Occipital lobe (tissue), 3 donors: ENCODE measurements at places on chromosomes 2 and 18. TPM values are rescaled to one million over a fixed set of nuclear protein-coding genes. Genes with fewer than 3 reads are reported as not detected.

DES gene
- 2.3 TPM for total RNA-seq

IL36RN gene
- not detected for total RNA-seq

SERPINB10 gene
- not detected for total RNA-seq

DIPK1C gene
- total RNA-seq, result 12.3 TPM

ALKAL2 gene
- total RNA-seq, result 2.0 TPM

COL6A3 gene
- total RNA-seq, result 23.9 TPM

INPP4A gene
- total RNA-seq, result 125 TPM

FIGN gene
- 3.4 TPM for total RNA-seq

MYO5B gene
- total RNA-seq, result 30.7 TPM

LRRC30 gene
- not detected for total RNA-seq

ASPRV1 gene
- total RNA-seq, result 2.8 TPM

MOCOS gene
- 0.16 TPM for total RNA-seq

GKN2 gene
- not detected for total RNA-seq

EMILIN1 gene
- 4.5 TPM for total RNA-seq

GRCh38 chr2:235634435-235635158 lies 140.8 kb downstream of the AGAP1 start:
- no peak for DNase-seq

DNA sequence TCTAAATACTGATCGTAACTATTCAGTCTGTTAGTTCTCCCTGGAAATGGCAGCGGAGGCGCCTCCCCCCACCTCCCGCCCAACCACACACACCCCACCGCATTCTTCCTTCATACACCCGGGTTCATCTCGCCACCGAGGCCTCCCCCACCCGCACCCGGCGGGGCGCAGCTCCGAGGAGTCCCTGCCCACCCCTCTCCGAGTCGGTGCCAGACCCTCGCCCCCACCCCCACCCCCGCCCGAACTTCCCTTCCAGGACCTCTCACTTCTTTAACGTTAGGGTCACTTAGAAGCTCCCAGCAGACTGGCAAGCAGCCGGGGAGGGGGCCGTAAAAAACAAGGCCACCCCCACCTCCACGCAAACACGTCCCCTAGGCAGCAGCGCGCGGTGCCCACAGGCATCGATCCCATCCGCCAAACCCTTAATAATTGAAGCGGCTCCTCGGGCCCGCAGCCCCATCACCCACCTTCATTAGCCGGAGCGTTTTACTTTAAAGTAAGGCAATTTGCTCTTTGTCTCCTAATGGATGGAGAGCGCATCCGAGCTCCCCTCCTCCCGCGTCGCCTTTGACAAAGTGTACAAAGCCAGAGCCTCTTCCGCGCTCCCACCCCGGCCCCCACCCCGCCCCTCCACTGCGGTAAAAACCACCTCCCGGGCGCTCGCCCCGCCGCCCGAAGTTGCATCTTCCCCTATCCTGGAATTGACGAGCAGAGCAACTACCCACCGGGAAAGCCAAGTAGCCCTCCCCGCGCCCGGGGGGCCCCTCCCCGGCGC lies 624 bp downstream of the ZNF516 start:
- DNase-seq, result no peak

DNA sequence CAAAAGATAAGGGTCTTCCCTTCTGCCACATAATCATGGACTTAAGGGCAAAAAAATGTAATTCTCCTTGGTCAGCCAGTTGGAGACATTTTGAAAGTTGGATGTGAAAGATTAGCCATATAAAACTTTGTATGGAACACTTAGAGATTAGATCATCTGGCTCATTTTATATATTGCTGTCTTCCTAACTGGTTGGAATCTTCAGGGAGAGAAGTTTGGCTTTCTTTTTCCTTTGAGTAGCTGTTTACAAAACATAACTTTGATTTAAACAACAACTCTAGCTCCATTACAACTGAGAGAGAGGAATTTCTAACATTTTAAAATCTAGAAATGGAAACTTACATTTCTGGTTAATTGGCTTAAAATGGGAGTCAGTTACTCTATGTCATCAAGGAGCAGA lies 132.7 kb downstream of the RDH14 start:
- DNase-seq, result no peak

- DNase-seq, result no peak
Observed at GRCh38 chr2:176914371-176914770, 298.2 kb upstream of the HNRNPA3 start.

GRCh38 chr18:7447318-7448028 lies 119.6 kb upstream of the PTPRM start:
- no peak for DNase-seq

GRCh38 chr2:95165030-95165370 lies 609 bp upstream of the ZNF2 start:
- no peak for DNase-seq

- DNase-seq, result no peak
Observed at GRCh38 chr2:150319658-150320555, 167.6 kb downstream of the RND3 start.

- no peak for DNase-seq
Observed at GRCh38 chr2:78977661-78978145, 47.8 kb upstream of the REG3G start.

- DNase-seq, result no peak
Observed at GRCh38 chr2:234291765-234292204, 205.1 kb downstream of the ARL4C start.

DNA sequence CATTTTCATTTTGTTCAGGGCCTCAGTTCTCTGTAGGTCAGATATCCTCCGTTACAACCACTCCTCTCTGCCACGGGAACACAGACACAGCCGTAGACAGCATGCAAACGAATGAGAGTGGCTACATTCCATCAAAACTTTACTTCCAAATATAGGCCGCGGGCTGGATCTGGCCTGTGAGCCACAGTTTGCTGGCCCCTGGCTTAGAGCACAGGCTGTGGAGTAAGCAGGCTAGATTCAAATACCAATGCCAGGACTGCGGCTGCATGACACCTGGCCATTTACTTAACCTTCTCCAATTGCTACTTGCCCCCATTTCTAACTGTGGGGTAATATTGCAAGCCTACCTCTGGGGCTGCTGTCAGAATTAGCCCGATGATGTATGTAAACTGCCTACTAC lies 325.8 kb upstream of the POU3F3 start:
- DNase-seq, result no peak

GRCh38 chr2:238739668-238740067 lies 108.2 kb upstream of the TWIST2 start:
- DNase-seq, result no peak

- DNase-seq, result no peak
Observed at GRCh38 chr2:219020604-219021365, 20.5 kb downstream of the CFAP65 start.

DNA sequence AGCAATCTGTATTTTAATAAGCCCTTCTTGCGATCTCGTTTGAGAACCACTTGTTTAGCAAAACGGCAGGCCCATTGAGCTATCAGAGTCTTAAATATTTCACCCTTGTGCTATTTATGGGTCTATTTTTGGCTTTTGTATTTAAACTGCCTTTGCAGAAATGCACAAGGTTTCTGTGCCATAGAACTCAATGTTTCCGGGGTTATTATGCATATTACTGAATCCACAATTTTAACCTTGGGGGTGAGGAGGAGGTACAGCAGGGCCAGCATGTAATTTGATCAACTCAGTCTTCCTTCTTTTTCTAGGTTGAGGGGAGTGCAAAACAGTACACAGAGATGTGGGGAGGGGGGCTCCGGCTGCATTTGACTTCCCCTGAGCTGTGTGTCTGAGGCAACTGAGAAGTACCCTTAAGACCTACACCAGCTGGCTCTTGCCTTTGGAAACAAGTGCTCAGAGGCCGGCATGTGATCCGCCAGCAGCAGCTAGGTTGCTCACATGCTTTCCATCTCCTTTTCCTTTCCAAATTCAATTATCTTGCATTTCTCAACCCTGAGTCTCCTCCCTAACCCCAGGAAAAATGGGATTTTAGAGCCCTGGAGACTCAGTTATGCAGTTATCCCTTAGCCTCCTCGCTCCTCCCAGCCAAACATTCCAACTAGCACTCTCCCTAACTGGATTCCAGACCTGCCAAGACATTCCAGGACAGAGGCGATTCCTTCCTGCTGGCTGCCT lies 103.0 kb downstream of the HNRNPLL start:
- DNase-seq, result no peak

DNA sequence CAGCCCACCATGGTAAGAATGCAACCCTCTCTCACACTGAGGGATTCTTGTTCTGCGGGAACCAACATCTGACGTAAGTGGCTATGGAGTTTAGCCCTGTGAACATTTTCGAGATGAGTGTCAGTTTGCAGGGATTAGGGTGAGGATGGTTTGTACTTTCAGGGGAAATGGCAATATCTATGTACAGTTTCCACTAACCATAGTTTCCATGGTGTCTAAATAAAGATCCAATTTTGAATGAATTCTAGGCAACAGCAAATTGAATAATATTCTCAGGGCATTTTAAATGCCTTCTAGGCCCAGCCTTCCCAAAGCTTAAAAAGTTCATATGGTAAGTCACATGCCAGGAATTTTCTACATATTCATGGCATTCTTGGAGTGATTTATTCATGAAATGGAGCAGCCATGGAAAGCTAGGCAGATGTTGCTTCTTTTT lies 105.4 kb upstream of the MMADHC start:
- DNase-seq, result no peak

DNA sequence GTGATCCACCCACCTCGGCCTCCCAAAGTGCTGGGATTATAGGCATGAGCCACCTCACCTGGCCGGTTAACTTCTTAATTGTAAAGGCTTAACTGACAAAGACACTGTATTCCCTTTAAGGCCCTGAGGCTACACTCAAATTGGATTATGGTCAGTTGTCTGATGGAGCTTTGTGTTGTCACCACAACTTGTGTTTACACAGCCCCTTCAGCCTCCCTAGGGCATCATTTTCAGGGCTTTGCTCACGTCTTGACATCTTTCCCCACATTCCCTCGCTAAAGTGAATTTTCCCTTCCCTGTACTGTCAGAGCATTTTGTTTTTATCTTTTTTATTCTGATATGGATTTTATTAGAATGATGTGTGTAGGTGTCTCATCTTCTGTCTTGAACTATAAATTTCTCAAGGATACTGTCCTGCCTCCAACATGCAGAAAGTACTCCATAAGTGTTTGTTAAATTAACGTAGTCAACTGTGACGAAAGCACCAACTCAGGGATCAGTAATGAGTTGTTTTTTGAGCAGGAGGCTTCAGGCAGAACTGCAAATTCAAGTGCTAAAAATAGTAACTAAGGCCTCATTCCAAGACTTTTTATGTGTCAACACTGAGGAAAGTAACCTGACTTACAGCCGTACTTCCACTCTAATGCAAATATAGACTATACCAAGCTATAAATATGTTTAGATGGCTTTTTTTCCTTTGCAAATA lies 77.1 kb upstream of the NARS1 start:
- DNase-seq, result no peak

- no peak for DNase-seq
Observed at GRCh38 chr2:183134016-183134415, 9.8 kb downstream of the NUP35 start.

DNA sequence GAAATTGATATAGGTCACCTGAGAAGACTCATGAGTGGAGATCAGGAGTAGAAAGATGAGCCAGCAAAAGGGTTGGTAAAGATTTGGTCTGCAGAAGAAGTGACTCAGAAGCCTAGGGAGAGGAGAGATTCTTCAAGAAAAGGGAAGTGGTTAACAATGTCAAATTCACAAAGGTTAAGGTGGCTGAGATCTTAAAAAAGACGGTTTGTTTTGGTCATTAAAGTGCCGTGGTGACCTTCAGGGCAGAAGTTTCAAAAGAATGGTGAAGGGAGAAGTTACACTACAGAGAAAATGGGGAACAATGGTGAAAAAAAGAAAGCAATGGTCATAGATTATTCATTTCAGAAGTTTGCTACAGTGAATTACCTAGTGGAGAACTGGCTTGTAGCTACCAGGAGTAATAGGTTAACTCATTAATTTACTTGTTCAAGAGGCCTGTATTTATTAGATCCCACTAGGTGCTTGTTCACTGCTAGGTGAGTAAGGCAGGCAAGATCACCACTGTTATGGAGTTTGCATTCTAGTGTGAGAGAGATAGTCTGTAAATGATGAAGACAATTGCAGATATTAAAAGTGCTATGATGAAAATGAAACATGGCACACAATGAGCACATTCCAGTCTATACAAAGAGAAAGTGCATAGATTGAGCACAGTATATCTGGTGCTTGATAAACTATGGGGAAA lies 43.0 kb downstream of the FBXO48 start:
- no peak for DNase-seq

DNA sequence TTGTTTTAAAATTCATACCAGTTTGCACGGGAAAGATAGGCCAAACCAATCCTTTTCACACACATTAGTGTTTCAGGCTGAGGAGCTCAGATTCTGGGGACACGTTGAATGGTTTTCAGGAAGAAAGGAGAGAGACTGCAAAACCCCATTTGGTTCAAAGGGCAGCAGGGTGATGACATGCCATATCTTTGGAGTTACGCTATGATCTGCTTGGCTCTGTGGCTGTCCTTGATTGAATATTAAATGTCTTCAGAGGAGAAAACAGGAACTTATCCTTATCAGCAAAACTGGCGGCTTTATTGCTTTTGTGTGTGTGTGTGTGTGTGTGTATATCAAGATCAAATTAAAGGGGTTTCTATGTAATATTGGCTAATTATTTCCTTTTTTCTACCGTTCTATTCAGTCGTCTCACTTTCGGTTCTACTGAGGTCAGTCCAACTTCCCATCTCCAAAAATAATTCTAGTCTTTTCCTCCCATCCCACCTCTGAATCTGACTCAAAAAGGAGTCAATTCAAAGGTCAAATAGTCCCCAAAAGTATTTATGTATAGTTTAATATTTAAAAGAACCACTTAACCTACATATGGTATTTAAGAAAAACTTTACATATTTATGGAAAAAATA lies 292.9 kb upstream of the CCDC68 start:
- DNase-seq, result no peak

DNA sequence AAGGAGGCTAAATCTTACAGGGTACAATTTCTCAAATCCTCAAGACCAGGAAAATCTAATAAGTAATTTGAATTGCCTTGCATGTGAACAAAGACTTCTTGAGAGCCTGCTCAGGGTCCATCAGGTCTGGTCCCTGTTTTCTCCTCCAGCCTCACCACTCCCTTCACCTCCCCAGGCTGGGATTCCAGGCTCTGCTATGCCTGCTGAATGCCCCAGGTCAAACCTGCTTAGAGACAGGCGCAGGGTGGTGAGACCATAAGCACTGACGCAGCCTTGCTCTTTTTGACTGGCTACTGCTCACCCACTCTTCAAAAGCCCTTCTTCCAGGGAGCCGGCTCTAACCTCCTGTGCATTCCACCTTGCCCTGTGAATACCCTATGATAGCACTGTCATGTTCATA lies 356.4 kb upstream of the ACVR2A start:
- DNase-seq, result no peak

DNA sequence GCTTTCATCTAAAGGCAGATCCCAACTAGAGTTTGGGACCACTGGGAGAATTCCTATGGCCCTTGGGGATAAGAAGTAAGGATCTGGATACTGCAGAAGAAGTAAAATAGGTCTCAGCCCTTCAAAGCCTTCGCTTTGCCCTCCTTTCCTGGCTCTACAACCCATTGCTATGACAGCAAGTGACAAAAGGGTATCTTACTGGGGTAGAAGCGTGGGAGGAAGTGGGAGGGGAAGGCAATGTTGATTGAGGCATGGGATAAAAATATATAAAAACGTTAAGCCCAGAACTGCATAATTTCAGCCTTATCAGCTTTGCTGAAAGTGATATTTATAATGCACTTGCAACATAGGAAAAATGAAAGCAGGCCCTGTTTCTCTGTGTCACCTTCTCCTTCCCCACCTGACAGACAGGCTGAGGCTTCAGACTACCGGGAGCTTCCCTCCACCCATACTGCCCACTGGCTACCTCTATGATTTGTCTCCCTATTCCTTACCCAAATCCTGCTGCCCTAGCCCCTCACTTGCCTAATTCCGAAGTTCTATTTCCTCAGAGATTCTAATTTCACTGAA lies 14.9 kb upstream of the SOS1 start:
- no peak for DNase-seq

- DNase-seq, result no peak
Observed at GRCh38 chr2:144632809-144633208, 112.9 kb upstream of the ZEB2 start.
